ENCODE measurements at places on chromosomes 1 and 21.

DNA sequence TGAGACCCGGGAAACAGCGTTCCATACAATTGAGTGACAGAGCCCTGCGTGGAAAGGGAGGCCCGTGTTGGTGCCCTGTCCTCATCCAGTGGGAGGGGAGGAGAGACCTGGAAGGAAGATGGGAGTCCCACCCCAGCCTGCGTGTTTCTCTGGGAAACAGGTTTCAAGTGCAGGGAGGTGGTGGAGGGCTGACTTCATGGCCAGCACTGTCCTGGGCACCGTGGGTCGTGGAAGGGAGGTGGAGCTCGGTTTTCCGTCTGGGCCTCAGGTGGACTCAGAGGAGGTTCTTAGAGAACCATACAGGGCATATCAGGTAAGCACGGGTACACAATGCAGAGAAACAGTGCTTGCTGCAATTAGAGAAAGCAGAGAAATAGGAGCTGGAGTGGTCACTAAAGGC is 222.6 kb downstream of the CAMTA1 start:
- no peak for DNase-seq

DNA sequence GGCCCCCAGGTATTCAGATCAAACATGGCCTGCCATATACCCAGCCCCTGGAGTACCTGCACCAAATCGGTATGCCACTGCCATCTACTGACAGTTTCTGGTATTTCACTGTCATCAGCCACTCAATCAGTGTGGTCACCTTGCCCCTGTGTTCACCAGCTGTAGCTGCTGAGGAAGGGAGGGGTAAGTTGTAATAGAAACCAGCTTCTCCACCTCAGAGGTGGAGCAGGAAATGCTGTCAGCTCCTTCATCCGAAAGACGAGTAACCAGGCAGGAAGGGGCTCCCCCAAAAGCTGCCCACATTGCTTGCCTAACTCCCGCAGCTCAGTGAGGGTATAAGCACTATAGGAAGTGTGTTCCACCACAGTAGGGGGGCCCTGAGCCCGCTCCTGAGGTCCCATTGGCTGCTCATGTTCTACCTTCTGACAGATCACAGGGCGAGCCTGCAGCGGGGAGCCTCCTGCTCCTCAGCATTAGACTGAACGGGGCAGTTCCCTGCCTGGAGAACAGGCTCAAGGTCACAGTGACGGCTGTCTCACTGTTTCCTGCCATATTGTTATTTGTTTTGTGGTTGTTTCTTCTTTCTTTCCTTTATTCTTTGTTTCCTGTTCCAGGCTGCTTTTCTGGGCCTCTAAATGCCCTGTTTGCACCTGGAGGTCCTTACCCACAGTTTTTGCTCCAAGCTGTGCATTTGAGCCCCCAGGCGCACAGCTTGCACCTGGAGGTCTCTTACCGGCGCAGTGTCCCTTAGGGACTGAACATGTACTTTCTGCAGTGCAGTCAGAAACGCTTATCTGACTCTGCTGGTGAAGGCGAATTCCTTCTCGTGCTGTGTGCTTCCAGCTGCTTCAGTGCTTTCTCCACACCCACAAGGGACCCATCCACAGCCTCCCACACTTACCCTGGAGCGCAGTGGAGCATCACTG is 1638.3 kb downstream of the MRPL39 start:
- no peak for DNase-seq

DNA sequence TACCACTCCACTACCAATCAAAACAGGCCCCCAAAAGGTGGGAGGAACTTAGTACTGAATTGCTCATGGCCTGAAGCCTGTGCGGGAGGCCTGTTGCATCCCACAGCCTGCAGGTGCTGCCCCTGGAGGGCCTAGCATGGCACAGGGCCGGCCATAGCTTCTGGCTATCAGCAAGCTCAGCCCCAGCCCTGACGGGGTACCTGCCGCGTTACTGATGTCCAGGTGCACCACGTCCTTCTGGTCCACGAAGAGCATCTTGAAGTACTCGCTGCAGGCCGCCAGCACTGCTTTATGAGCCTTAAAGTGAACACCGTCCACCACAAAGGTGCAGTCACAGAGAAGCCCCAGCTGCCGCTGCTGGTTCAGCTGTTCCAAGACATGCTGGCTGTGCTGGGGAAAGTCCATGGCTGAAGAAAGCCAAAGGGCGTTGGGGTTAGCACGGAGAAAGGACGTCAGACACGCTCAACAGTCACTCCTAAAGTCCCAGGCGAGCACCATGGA is 27.8 kb downstream of the ZBTB17 start:
- DNase-seq: no peak

DNA sequence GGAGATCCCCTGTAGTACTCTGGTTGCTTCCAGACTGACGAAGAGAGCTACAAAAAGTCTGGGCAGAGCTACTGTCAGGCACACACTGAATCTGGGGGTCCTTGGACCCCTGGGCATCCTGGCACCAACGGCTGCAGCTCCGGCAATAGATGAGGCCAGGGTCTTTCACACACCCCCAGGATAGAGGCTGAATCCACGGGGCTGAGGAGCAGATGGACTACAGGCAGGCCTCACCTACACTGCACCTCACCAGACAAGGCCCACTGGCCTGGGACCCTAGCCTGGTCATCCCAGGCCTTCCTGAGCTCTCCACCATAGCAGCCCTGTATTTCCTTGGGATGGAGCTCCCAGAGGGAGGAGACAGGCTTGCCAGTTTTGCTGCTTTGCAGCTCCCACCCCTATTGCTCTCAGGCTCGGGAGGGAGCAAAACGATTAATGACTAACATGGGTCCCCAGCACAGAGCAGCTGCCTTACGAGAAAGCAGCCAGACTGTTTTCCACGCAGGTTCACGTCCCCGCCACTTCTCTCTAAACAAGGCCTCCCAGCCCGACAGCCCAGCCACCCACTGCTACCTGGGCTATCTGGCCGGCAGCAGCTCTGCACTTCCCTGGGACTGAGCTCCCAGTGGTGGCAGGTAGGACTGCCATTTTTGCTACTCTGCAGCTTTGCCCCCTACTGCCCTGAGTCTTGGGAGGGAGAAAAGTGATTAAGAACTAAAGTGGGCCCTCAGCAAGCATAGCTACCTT is 1022.5 kb upstream of the ADGRL2 start:
- no peak for DNase-seq

DNA sequence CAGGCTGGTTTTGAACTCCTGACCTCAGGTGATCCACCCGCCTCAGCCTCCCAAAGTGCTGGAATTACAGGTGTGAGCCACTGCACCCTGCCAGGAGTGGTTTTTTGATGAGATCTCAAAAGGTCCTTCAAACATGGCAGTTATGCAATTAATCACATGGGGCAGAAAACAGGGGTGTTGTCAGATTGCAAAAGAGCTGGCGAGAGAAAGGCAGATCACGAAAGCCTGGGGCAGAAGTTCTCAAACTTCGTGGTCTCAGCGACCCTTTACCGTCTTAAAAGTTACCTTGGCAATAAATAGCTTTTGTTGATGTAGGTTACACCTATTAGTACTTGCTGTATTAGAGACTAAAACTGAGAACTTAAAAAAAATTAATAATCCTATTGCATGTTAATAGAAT is 16.1 kb downstream of the CNR2 start:
- no peak for DNase-seq

GRCh38 chr1:23475641-23476040 is 8.3 kb downstream of the ASAP3 start:
- DNase-seq: no peak

DNA sequence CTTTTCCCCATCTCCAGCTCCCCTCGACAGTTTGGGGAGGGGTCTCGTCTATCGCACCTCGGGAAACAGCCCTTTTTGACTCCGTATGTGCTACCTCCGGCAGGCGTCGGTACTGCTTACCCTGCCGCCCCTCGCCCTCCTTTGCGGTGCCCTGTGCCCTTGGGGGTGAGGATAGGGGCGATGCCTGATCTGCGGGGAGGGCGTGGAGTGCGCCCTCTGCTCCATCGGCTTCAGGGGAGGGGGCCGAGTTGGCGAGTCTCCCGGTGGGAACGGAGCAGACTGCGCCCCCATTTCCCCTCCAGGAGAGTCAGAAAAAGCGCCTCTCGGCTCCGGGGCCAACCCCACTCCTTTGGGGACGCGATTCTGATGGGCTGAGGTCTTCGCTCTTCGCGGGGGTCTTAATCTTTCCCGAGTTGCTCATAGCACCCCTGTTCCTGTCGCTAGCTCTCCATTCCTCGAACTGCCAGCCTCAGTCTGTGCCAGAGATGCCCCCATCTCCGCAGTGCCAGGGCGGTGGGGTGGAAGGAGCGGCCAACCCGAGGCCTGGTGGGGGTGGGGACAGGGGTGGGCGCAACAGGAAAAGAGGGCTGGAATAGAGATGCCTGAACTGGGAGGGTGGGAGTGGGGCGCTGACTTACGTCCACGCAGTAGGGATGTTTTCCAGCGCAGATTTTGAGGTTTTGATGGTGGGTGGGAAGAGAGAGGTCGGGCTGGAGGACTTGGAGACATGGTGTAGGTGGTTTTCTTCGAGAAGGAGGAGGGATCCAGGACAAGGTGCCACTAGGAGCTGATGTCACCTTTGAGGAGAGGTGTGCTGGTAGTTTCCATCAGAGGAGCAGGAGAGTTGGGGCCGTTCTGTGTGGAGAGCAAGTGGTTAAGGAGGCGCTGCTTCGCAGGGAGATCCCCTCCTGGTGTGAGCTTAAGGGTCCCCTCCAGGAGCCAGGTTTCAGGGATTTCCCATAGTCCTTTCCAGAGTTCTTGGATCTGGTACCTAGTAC is 674 bp downstream of the PPFIA4 start:
- DNase-seq: no peak

DNA sequence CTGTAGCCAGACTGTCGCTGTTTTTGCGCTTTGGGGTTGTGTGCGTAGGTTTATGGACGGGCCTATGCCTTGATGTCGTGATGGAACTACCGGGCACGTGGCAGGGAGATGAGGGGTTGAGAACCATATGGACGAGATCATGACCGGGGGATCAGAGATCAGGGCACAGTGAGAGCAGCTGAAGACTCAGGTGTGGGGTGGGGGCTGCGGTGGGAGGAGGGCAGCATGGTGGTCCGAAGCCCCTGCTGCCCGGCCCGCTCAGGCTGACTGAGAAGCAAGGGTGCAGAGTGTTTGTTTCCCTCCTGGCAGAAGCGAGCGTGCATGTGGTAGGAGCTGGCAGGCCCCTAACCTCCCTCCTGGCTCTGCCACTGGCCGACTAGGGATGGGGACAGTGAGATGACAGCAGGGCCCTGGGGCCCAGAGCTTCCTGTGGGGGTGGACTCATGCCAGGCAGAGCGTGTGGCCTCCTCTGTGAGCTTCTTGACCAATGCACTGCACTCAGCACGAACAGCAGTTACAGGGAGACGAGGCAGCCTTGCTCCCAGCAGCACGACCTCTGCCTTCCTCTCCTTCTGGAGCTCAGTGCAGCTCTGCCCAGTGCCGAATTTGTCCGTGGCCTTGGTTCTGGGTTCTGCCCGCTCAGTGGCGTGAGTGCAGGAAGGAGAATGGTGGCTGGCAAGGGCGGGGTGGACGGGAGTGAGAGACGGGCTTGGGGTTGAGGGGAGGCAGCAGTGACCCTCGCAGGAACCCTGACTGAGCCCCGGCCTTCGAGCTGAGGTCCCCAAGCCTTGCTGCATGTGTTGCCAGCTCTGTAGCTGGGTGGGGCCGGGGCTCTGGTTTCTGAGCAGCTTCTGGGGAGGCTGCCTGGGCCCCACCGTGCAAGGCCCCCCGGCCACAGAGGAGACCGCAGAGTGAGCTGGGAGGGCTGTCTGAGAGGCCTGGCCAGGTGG is 22.2 kb upstream of the LRRC3 start:
- no peak for DNase-seq

- no peak for DNase-seq
Observed at GRCh38 chr1:85484264-85484663, 19.3 kb upstream of the DDAH1 start.

DNA sequence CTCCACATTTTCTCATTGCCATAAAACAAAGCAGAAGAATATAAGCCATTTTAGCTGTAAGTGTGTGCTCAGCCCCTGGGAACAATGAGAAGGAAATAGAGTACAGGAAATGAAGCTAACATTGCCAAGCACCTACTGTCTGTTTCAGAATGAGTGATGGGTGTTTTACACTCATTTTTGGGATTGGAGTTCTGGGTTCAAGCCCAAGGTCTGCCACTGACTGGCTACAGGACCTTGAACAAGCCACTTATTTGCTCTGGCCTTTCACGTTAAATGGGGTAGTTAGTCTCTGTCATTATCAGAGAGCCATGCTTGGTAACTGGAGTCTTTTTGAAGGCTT is 80.7 kb upstream of the KAZN start:
- DNase-seq: no peak

GRCh38 chr1:214537872-214538473 is 13.4 kb downstream of the PTPN14 start:
- DNase-seq: no peak

DNA sequence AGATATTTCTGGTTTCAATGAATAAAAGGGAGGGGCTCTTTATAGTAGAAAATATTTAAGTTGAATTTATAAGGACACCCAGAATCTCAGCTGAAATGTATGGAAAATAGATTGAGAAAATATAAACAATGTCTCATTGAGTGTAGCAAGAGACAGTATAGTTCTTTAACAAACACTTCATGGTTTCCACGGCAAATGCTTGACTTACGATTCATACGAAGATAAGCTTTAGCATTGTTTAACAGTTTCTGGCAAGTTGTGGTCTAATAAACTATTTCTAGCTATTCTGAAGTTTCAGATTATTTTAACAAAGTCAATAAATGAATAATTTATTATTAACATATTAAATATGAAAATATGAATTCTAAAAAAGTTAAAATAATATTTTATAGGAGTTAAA is 1419.4 kb downstream of the KCNT2 start:
- no peak for DNase-seq

GRCh38 chr1:55987491-55988249 is 591.7 kb downstream of the PLPP3 start:
- no peak for DNase-seq

DNA sequence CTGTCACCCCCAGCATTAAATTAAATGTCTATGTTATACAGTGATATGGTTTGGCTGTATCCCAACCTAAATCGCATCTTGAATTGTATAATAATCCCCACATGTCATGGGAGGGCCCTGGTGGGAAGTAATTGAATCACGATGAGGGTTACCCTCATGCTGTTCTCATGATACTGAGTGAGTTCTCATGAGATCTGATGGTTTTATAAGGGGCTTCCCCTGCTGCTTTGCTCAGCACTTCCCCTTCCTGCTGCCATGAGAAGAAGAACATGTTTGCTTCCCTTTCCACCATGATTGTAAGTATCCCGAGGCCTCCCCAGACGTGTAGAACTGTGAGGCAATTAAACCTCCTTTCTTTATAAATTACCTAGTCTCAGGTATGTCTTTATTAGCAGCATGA is 445.7 kb downstream of the MRPL39 start:
- no peak for DNase-seq

DNA sequence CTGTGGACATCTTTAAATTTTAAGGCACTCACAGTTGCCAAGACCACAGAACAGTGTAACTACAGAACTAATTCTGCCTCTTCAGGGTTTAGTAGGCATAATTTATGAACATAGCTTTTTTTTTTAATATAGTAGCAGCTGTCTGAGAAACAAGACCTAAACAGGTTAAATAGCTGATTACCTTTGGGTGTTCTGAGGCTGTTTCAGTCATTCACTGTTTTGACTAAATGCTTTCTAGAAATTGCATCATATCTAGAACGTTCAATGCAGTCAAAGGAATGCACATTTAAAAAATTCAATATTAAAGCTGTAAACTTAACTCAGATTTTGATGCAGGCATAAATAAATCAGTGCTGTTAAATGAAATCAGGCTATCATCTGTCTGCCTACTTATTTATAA is 101.6 kb downstream of the BRINP3 start:
- no peak for DNase-seq

Measured in esophagus squamous epithelium (tissue), 5 donors.